HFFc6 (cell line): ENCODE measurements at places on chromosomes 3 and 15. TPM values are rescaled to one million over a fixed set of nuclear protein-coding genes. Genes with fewer than 3 reads are reported as not detected.

GRCh38 chr3:48301800-48302166, 31.7 kb downstream of the SPINK8 start:
- no peak for DNase-seq

- no peak for DNase-seq
Observed at GRCh38 chr3:135803028-135803692, 162.4 kb upstream of the PPP2R3A start.

DNA sequence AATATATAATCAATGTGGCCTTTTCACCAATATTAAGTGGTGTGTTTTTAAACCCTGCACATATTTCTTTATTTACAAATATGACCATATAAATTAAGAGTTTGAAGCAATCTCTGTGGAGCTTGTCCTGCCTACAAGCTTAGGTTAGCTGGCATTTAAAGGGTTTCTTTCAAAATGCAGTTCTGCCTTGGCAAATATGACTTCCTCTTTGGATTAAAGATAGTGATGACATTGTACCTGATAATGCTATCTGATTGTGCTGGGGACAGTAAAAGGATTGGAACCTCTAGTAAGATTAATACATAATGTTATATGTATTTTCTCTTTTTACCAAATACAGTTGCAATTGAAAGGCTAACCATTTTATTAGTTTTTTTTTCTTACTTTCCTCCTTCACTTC, 249.1 kb downstream of the OTOL1 start:
- DNase-seq: no peak

DNA sequence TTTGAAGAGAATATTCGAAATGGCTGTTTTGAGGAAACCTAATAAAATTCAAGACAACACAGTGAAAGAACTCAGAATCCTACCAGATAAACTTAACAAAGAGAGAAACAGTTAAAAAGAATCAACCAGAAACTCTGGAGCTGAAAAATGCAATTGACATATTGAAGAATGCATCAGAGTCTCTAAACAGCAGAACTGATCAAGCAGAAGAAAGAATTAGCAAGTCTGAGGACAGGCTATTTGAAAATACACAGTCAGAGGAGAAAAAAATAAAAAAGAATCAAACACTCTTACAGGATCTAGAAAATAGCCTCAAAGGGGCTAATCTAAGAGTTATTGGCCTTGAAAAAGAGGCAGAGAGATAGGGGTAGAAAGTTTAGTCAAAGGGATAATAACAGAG, 13.5 kb downstream of the C3orf33 start:
- DNase-seq: no peak

GRCh38 chr3:152922554-152922953, 87.6 kb downstream of the P2RY1 start:
- no peak for DNase-seq

The DAZL gene
- total RNA-seq: not detected in 3 replicates

DNA sequence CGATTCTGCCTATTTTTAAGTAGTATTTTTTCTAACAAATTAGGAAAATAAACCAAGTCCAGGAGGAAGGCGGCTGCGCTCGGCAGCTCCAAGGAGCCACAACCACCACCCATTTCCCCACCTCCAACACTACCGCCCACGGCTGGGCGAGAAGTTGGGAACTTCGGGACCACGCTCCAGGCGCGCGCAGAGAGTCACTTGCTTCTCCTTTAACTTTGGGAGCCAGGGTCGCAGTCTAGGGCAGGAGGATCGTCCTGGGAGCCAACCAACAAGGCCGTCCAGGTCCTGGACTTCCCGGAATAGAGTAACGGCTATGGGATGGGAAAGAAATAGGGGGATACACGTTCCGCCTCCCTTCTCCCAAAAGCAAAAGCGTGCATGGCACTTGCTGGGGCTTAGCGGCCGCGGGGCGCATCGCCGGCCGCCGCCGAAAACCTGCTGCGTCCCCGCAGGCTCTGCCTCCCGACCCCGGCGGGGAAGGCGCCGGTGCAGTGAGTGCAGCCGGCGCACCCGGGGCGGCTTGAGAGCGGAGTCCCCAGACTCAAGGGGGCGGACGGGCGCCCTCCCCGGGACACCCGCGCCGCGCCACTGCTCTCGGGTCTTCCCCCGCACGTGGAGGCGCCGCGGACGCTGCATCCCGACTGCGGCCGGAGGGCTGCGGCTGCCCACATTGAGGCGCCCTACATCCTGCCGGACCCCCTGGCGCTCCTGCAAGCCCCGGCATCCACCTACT, 699 bp downstream of the MEGF11 start:
- DNase-seq: no peak

The SI gene
- not detected in 3 replicates for total RNA-seq

GRCh38 chr3:35184775-35185174, 454.6 kb upstream of the ARPP21 start:
- no peak for DNase-seq

The MEGF11 gene
- not detected in 3 replicates for total RNA-seq

DNA sequence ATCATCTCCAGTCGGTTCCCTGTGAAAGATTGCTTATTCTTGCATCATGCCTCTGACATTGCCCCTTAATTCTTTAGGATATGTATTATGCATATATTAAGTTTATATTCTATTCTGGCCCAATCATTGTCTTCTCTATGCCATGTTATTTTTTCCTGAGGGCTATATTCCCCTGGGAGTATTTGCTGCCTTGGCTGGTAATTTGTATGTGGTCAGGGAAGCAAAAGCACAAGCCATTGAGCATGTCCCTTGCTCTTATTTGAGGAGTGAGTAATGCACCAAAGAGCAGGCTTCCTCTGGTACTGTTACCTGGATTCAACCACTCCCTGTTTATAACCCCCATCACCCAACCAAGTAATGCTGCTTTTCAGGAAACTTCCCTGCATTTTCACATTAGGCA, 36.3 kb downstream of the STAC start:
- no peak for DNase-seq

DNA sequence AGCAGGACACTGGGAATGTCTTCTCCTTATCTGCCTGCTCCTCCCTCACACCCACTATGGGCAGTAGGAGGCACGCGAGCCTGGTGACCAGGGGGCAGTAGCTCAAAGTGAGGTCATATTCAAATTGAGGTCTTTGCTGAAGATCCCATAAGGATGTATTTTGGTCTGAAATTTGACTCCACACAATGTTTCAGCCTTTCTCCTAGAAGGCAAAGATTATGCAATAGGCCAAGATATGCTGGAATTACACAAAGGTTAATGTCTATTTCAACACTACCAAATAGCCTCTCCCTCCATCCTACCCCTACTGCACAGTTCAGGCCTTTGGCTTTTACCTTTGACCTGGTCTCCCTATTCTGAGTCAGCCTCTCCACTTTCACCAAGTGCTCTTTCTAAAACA, 203.0 kb downstream of the TIGIT start:
- peak; percentile 37 for DNase-seq

- DNase-seq: no peak
Observed at GRCh38 chr15:63430766-63431451, 49.3 kb upstream of the CA12 start.

DNA sequence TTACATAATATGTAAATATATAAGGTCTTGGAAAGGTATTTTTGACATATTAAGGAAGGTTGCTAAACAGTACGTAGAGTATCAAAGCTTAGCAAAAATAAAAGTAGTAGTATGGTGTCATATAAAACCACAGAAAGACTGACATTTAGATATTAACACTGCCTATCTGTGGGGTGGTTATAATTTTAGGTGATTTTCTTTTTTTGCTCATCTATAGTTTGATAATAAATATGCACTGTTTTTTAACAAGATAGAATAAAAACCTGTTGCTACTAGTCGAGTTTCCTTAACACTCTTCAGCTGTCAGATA, 40.7 kb downstream of the ETV5 start:
- DNase-seq: no peak

DNA sequence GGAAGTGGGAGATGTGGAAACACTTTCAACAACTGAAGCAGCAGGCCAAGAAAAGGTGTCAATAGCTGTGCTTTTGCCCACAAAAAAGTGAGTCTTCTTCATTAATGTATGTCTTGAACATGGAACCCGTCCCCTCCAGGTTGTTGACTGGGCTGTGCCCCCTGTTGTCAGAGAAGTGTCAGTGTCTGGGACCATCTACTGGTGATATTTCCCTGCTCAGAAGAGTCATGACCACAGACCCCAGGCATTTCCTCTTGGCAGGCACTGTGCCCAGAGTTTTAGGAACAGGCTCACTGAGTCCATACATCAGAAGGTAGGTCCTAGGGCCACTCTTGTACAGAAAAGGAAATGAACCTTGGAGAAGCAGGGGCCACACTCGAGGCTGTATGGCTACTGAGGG, 54.8 kb upstream of the LARS2 start:
- no peak for DNase-seq

- DNase-seq: peak; percentile 65
Observed at GRCh38 chr3:104510131-104510849, 856.4 kb upstream of the ALCAM start.

The SLC9C1 gene
- not detected in 3 replicates for total RNA-seq

The LXN gene
- total RNA-seq: 12.2 to 16.5 TPM (median 12.9 TPM) in 3 replicates

DNA sequence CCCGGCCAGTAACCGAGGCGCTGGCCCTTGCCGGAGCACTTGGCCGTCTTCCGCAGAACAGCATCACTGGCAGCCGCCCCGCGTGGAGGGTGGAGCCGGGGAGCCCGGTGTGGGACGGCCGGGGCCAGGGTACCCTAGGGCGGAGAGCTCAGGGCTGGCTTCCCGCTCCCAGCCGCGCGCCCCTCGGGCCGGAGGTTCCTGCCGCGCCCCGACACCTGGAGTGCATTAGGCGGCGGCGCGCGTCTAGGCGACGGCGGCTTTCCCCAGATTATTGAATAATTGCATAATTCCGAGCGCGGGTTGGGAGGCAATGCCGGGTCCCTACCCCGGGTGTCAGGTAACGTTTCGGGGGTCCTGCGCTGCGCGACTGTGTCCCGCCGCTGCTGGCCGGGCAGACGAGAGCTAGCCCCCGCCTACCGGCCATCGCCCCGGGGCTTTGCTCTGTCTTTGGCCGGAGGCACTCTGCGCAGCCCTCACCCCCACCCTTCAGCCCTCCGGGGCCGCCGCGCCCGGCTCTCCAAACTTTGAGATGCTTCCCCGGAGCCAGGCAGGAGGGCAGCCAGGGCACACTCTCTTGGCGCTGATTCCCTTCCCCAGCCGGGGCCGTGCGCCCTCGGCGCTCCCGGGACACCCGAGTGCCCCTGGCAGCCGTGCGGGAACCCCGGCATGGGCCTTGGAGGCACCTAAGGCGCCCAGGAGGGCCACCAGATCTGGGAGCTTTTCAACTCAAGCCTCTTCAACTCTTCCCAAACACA, 749 bp downstream of the ITGA11 start:
- DNase-seq: no peak

- DNase-seq: no peak
Observed at GRCh38 chr15:24917431-24917830, 37.4 kb upstream of the SNRPN start.
